Pancreas (tissue), 10 donors: ENCODE measurements at places on chromosomes 12 and 14. TPM values are rescaled to one million over a fixed set of nuclear protein-coding genes. Genes with fewer than 3 reads are reported as not detected.

DNA sequence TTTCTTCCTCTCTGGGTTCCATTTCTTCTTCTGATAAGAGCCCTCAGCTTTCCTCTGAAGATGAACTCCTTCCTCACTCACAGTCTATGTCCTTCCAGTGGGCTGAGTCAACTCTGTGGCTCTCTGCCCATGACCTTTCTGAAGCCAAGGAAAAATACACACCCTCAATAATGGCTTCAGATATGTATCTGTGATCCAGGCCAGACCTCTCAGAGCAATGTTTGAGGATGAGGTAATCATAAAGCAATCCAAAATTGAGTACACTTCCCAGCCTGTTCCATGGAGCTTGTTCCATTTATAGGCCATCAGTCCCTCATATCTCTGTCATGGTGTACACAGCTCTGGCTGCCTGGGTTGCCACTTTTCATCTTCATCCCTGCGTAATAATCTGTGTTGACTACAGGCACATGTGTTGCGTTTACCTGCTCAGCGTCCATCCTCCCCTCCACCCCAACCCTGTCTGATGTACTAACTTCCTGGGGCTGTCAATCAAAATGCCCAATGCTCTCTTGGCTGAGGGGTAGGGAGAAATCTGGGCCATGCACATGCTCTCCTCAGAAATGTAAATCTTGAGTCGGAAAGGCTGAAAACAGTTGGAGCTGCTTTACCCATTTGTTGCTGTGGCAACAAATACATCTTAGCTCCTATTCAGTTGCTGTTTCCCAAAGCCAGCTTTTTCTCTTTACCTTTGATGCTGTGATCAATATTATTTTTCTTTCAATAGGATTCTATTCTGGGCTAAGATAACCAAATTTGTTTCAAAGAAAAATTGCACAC lies 377.8 kb upstream of the TMEM132C start:
- DNase-seq: no peak

DNA sequence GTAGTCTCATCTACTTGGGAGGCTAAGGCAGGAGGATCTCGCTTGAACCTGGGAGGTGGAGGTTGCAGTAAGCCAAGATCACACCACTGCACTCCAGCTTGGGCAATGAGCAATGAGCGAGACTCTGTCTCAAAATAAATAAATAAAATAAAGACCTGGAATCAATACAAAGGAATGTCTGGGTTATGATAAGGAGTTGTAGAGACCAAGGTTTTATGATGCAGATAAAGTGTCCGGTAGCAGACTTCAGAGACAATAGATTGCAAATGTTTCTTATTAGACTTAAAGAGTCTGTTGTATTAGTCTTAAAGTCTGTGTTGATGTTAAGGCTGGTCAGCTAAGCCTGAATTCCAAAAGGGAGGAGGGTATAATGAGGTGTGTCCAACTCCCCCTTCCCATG lies 35.2 kb upstream of the RNASE1 start:
- no peak for DNase-seq

DNA sequence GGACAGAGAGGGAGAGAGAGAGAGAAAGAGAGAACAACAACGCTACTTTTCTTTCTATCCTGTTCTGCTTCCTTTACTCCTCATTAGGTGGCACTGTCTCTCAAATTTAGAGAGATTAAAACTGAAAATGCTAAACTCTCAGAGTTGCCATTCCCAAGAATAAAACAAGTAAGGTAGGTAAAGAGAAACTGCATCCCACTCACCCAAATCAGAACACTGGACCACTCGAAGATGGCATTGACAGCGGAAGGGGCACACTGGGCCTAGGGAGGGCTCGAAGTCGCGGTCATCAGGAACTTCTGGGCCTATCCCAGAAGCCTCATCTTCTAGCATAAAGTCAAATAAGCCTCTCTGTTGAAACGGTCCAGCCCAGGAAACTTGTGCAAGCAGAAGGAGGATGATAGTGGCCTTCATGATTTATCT lies 4.5 kb downstream of the DCN start:
- peak; percentile 16 for DNase-seq

The SLC25A29 gene
- 10.6 TPM for total RNA-seq

GRCh38 chr14:20848316-20848954 lies 42.8 kb upstream of the RNASE3 start:
- DNase-seq: no peak

The PRKD1 gene
- total RNA-seq: 3.5 TPM

- DNase-seq: no peak
These were observed 99.4 kb upstream of the NTF3 start for GRCh38 chr12:5332551-5332950.

- no peak for DNase-seq
These were observed 6.2 kb downstream of the LRCOL1 start for GRCh38 chr12:132604151-132604618.

The PSMC6 gene
- total RNA-seq: 30.0 TPM

The LRRK2 gene
- total RNA-seq: 5.7 TPM

The HELB gene
- total RNA-seq: 2.9 TPM

- no peak for DNase-seq
These were observed 1076.7 kb downstream of the TMTC2 start for GRCh38 chr12:83763425-83763824.

DNA sequence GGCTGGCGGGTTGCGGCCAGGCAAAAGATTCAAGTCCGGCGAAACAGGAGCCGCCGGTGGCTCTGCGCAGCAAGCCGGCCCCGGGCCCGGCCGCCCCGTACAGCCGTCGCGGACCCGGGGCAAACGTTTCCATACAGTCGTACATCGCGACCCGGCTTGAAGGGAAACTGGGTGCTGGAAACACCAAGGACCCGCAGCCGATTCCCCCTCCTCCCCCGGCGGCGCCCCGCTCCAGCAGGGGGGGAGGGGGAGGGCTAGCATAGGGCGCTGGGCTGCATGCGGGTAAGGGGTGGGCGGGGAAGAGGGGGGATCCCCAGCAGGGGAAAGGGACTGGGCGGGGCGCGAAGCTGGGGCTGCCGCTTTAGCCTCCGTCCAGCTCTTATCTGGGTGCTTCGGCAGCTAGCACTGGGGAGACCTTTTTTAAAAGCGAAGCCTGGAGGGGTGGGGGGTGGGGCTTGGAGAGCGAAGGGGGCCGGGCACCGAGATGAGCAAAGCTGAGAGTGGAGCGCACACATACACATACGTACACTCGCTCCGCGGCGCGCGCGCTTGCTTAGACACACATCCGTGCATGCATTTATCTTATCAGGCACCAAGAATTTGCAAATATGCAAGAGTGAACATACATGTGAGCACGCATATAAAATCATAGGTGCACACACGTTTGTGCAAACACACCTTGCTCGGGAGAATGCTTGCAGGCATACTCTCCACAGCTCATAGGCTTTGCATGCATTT lies 11.9 kb downstream of the RARG start:
- DNase-seq: peak; percentile 44

The SLC17A8 gene
- not detected for total RNA-seq

DNA sequence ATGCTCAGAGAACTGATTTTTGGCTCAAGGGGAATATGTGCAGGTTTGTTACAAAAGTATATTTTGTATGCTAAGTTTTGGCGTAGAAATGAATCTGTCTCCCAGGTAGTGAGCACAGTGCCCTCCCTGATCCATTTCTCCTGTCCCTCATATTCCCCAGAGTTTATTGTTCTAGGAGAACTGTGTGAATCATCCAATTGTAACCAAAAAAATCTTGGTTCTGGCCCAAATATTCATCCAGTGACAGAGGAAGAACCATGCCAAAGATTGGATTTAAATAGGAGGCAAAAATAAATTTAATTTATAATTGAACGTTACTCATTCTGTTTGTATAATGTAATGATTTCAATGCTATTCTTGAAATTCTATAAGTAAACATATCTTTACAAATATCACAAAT lies 4.8 kb downstream of the CATSPERB start:
- no peak for DNase-seq

- no peak for DNase-seq
These were observed 234.2 kb upstream of the ARHGAP5 start for GRCh38 chr14:31842899-31843298.

The SPX gene
- 12.6 TPM for total RNA-seq

The TAS2R7 gene
- not detected for total RNA-seq

The SPTB gene
- 2.3 TPM for total RNA-seq

- DNase-seq: no peak
These were observed 37.4 kb downstream of the GNPTAB start for GRCh38 chr12:101793401-101793800.

- no peak for DNase-seq
These were observed 93.8 kb downstream of the TRAFD1 start for GRCh38 chr12:112219195-112219594.

DNA sequence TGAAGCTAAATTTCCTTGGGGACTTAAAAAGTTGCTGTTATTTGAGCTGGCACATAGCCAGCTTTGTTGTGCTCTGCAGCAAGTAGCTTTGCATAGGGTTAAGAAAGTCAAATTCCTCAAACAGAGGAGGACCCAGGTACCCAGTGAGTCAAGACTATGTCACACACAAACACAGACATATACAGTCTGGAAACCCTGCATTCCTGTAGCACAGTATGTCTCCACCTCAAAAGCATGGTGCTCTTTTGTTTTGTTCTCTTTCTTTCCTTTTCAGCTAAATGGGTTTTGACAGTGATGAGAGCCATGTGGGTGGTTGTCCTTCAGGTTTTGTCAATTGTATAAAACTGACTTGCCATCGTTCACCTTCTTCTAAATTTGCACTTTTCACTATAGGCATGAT lies 179.6 kb upstream of the DIO2 start:
- no peak for DNase-seq

GRCh38 chr12:43284486-43285158 lies 267.4 kb downstream of the ADAMTS20 start:
- DNase-seq: no peak

DNA sequence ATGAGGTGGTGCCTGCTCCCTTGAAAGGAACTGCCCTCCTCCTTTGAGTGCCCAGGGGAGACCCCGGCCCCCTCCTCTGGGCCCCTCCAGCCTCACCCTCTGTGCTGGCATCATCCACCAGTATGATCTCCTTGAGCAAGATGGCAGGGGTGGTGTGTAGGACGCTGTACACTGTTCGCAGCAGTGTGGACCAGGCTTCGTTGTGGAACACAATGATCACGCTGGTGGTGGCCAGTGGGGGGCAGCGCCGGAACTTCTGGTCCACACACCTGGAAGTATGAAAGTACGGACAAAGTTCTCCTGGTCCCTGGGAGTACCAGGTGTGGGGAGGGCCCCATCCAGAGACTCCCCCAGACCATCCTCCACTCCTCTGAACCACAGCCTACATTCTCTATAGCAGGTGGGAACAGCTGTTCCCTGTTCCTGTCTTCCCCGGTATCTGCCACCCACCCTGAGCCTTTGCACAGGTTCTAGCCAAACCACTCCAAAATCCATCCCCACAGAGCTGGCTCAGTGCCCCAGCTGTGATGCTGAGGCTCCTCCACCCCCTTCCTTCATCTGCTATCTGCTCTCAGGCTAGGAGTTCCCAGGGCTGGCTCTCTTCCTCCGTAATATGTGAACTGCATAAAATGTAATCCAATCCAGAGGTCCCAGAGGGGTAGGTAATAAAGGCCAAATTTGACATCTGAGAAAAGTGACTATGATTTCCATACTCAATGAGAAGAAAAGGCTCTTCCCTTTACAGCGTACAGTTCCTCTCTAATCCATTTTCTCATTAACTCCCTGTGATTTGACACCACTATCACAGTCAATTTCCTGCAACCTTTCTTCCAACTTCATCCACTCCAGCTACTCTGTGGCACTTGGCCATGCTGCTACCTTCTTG lies 13.9 kb downstream of the GALNT6 start:
- no peak for DNase-seq

The OR11H7 gene
- total RNA-seq: not detected

DNA sequence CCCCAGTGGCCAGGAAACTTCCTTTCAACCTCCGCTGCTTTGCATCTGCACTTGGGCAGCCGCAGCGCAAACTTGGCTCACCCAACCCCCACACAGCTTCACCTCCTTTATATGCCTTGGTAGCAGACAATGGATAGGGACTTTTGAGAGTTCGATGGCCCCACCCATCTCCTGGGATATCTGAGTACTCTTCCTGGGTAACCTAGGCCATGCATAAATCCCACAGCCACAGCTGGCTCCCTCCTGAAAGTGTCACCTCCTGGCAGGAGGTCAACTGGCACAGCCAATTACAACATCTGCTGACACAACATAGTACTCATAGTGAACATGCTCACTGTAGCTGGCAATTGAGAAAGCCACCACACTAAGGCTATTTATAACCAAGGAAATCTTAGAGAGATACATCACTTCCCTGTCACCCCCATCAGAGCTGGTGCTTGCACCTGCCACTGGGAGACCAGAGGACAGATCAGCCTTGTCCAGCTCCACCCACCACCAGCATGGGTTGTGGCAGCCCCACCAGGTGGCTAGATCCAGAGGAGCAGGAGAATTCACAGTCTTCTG lies 410.0 kb downstream of the SYT1 start:
- peak; percentile 17 for DNase-seq

- no peak for DNase-seq
These were observed 53.0 kb downstream of the SMUG1 start for GRCh38 chr12:54135621-54136350.

DNA sequence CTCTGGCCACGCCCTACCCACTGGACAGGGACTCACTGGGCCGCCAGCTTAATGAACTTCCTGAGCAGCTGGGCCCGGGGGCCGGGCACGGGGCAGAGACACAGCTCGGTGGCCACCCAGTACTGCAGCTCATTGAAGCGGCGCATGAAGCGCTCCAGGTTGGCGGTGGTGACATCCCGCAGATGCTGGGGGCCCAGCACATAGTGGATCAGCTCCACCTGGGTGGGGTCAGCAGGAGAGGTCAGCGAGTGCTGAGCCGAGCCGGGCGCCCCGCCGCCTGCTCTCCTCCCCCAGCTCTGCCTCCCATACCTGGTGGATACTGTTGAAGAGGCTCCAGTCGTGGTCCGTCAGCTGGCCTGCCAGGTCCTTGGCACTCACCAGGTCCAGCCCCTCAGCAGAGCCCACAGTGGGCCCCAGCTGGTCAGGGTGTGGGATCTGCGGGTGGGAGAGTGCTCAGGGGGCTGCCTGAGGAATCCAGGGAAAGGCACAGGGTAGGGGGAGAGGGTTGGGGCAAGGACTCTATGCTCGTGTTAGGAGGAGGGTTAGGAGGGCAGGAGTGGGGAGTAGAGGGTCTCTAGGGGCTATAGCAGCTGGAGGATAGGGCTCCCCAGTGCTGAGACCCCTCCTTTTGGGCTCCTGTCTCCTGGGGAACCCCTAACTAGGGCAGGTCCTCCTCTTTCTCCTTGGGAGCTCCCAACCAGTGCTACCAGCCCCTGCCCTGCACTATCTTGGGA lies 15.5 kb upstream of the ENDOU start:
- no peak for DNase-seq

GRCh38 chr14:21257394-21257909 lies 11.8 kb downstream of the HNRNPC start:
- DNase-seq: no peak

GRCh38 chr12:104582739-104583138 lies 126.0 kb downstream of the CHST11 start:
- DNase-seq: no peak

DNA sequence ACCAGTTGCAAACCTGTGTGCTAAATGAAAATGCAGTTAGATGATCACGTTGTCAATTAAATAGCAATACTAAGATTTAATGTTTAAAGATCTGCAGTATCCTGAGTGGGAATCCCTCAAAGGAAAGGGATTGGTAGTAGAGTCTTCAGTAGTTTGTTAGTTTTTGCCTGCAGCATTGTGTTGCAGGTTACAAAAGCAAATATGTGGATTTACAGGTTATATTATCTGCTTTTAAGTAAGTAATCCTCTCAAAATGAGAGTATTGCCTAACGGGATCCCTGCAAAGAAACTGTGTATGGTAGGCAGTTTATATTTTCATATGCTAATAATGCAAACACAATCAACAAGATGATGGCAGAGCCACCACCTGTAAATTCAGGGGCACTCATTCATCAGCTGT lies 72.2 kb upstream of the OSBPL8 start:
- DNase-seq: no peak
